ENCODE measurements at places on chromosomes 5 and 9.

- DNase-seq, result no peak
These were observed 36.8 kb upstream of the COL5A1 start for GRCh38 chr9:134604834-134605233.

DNA sequence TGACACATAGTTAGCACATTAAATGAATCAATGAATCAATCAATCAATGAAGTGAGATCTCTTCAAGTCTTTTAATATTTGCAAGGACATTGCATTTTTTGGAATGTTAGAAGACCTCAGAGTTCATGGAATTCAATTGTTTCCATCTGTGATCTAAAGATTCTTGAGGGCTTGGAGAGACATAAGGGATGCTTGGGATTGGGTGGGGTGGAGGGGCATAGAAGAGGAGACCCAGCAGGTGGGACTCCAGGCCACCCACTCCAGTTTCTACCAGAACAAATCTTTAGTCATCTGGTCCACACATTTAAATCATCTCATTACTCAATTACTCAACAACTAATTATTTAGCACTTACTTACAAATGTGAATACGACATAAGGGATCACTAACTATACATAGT is 251.0 kb upstream of the TRIM32 start:
- DNase-seq, result no peak

DNA sequence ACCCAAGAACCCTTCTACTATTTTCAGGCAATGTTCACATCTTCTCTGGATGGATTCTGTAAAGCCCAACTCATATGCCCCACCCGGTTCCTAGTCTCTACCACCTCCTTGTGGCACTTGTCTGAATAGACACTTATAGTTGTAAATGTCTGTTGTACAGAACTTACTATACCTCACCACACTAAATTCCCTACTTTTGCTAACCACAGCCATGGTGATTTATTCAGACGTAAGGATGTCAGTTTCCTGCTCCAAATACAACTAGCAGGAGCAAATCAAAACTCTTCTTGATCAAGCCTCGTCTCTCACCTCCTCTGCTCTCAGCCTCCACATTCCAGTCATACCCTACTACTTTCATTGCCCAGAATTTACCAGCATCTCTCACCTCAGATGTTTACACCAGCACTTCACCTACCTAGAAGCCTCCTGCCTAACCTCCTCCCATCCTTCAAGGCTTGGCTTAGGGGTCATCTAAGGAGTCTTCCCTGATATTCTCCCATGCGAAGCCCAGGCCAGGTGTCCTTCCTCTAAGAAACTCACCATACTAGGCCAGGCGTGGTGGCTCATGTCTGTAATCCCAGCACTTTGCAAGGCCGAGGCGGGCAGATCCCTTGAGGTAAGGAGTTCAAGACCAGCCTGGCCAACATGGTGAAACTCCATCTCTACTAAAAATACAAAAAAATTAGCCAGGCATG is 75.5 kb downstream of the MAPKAP1 start:
- no peak for DNase-seq

DNA sequence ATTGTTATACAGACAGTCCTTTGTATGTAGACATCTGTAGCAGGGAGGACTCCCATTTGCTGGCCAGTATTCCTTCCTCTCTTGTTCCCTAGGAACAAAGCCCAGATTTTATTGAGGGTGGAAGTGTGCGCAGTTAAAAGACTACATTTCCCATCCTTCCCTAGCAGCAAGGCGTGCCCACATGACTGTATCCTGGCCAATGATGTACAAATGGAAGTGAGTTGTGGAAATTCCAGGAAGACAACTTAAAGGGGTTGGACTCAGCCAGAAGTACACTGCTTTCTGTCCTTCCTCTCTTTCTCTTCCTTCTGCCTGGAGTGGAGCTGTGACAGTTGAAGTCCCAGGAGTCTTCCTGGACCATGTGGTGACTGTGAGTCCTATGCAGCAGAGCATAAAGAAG is 89.0 kb downstream of the HRH2 start:
- DNase-seq, result no peak

- DNase-seq, result no peak
These were observed 48.5 kb upstream of the STXBP1 start for GRCh38 chr9:127563579-127563978.

DNA sequence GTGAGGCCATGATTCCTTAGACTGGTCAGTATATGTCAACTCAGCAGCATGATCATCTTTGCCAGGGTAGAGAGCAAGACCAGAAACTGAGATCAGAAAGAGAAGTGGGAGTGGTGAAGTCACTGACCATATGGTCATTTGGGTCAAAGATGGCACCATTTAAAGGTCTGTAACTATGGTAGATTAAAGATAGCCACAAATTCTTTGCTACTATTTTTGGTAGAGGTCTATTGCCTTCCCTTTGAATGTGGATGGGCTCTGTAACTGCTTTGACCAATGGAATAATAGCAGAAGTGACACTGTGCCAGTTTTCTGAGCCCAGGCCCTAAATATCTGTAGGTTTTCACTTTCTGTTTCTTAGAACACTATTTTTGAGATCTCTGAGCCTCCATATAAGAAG is 117.6 kb downstream of the PCSK1 start:
- DNase-seq, result no peak

Data from stimulated activated CD4-positive, alpha-beta T cell treated with anti-CD3 and anti-CD28 coated beads, Interleukin-1b, Interleukin-23, amount 100 ng/mL, for 4 hours (primary cell).